ENCODE measurements at places on chromosomes 11 and 22.

GRCh38 chr22:24500277-24500820 lies 5.2 kb downstream of the UPB1 start:
- no peak for DNase-seq

GRCh38 chr11:39965701-39966100 lies 1493.8 kb downstream of the LRRC4C start:
- DNase-seq = no peak

- DNase-seq = no peak
Measured at GRCh38 chr11:20048246-20048645, 112.0 kb downstream of the DBX1 start.

GRCh38 chr11:62001450-62002191 lies 34.2 kb upstream of the FTH1 start:
- peak; percentile 65 for DNase-seq

GRCh38 chr11:88277349-88277915 lies 60.1 kb downstream of the CTSC start:
- DNase-seq = peak; percentile 42

GRCh38 chr22:32024796-32025195 lies 18.3 kb upstream of the SLC5A1 start:
- DNase-seq = no peak

DNA sequence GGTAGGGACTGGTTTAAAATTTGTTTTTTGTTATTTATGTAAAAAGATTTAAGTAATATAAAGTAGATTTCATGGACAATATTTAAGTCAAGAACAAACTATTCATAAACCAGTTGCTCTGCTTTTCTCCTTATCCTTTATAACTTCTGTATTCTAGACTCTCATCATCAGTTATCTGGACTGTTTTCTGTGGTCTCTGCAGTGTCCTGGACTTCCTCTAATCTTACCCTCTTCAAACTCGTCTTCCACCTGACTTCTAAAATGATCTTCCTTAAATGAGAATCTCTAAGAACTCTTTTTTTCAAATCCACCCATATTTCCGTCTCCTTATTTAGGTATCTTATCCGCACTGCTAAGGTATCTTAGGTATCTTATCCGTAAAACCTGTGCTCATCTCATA lies 8.1 kb downstream of the RRM1 start:
- no peak for DNase-seq

DNA sequence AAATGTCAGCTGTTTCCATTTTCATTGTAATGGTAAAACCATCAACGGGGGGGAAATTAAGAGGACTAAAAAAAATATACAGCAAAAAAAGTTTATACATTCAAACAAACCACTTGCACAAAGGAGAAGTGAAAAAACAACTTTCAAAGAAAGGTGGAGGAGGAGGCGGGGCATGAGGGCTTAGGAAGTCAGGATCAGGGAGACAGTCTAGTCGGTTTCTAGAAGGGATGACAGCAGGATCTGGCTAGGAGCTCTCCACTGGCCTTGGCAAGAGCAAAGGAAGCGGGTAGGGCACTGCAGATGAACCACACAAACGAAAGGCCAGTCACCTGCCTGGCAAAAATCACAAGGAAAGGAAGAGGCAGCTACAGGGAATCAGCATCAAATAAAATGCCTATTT lies 31.0 kb downstream of the NAP1L4 start:
- no peak for DNase-seq

- no peak for DNase-seq
Measured at GRCh38 chr11:3623767-3624458, 17.9 kb downstream of the ART5 start.

GRCh38 chr22:39927544-39927943 lies 26.7 kb downstream of the GRAP2 start:
- no peak for DNase-seq

DNA sequence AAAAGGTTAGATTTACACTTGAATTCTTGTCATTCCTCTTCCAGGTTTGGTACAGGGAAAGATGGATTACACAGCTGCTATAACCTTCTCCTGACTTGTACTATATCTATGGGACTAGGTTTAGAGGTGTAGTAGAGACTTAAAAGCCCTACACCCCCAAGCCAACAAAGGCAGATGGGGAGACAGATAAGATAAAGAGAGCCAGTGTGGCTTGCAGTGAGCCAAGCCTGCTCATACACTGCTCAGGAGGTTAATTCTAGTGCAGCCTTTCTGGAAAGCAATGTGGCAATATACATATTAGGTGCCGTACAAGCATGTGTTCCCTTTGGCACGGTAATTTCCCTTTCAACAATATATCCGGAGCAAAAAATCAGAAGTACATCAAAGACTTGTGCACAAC lies 10.8 kb downstream of the SIK3 start:
- DNase-seq = no peak

DNA sequence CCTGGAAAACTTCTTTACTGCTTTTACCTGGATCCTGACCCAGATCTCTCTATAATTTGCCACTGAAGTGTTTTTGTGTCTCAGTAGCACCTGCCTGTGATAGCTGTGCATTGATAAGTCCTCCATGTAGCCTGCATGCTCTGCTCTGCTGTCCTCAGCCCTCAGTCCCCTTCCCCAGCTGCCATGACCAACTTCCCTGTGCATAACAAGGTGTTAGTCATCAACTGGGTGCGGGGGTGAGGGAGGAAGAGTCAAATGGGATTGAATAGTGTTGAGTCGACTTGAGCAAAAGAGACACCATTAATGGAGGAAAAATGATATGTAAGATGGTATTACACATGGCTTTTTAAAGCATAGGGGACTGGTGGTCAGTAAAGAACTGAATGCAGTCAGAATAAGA lies 92.2 kb upstream of the PLET1 start:
- no peak for DNase-seq

GRCh38 chr11:96246718-96247552 lies 96.1 kb downstream of the MAML2 start:
- DNase-seq = no peak

DNA sequence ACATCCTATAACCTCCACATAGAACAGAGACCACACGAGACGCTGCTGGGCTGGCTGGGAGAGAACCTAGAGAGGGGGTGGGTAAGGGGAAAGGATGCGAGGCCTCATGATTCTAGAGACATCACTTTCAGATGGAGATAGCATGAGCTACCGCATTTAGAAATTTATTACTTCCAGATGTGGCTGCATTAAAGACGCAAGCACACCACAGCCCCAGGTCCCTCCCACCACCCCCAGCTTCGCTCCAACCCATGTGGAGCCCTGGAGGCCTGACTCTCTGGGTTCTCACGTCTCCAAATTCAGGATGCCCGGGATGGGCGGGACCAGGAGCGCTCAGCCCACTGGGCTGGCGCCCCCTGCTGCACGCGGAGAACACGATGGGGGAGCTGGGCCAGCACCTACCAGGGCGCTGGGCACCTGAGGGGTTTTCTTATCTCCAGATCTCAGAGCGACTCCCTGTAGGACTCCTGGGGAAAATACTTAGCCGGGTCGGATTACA lies 13.6 kb downstream of the MRPL21 start:
- no peak for DNase-seq

DNA sequence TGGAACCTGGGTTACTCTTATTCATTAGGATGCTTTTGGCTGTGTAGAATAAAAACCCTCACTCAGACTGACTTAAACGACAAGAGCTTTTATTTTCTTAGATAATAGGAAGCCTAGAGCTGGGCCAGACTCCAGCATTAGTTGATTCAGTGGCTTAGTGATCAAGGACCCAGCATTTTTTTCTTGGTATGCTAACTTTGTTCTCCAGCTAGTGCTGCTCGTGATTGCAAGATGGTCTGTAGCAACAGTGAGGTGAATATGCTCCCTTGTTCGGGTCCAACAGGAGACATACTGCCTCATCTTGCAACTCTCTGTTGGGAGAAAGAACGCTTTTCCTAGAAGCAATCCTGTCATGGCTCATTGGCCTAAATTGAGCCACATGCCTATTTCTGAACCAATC lies 33.4 kb downstream of the INSC start:
- DNase-seq = no peak

DNA sequence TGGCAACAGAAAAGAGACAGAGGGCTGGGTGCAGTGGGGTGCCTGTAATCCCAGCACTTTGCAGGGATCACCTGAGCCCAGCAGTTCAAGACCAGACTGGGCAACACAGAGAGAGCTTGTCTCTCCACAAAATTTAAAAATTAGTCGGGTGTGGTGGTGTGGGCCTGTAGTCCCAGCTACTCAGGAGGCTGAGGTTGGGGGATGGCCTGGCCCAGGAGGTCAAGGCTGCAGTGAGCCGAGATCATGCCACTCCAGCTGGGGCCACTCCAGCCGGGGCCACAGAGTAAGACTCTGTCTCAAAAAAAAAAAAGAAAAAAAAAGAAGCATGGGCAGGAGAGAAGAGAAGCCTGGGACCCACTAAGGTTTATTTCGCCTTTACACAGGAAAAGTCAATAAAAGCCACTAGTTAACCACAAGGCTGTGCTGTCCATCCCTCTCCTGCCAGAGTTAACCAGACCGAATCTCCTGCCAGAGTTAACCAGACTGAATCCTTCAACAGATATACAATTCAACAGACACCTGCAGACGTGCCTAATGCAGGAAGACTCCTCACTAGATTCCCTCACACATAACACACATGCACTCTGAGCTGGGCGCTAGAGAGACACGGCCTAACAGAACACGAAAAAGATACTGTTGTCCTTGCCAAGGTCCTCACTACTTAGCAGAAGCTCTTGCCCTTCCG lies 29.8 kb downstream of the MICAL3 start:
- DNase-seq = no peak

DNA sequence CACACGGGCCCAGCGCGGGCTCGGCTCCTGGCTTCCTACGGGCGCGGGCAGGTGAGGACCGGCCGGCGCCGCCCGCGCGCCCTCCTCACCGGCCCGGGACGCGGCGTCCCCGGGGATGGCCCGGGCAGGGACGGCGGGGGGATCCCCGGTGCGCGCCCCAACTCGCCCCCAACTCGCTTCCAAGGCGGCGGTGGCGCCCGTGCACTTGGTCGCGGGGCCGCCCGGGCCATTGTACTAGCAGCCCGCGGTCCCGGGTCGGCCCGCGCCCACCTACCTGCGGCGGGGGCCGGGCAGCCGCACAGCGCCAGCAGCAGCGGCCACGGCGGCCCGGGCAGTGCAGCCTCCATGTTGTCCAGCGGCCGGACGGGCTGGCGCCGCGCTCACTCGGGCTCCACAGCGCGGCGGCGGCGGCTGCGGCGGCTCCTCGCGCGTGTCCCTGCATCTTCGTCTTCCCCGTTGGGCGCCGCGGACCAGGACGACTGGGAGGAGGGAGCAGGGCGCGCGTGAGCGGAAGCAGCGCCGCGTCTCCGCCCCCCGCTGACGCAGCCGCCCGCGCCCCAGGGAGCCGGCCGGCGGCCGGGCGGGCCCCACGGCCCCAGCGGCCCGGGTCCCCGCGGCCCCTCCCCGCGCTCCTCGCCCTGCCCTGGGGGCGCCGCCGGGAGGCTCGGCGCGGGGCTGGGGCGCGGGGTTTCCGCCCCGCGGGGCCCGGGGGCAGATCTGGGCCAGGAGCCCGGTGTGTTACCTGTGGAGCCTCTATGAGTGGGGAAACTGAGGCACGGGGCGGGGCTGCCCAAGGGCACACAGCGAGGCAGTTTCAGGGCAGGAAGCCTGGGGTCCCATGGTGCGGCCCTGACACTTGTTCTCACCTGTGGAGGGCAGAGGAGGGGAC lies 159.3 kb upstream of the GRK3 start:
- peak; percentile 39 for DNase-seq

GRCh38 chr22:22099194-22099486 lies 116.6 kb upstream of the TOP3B start:
- DNase-seq = no peak

GRCh38 chr11:116787436-116787785 lies 412 bp downstream of the ZPR1 start:
- DNase-seq = no peak

DNA sequence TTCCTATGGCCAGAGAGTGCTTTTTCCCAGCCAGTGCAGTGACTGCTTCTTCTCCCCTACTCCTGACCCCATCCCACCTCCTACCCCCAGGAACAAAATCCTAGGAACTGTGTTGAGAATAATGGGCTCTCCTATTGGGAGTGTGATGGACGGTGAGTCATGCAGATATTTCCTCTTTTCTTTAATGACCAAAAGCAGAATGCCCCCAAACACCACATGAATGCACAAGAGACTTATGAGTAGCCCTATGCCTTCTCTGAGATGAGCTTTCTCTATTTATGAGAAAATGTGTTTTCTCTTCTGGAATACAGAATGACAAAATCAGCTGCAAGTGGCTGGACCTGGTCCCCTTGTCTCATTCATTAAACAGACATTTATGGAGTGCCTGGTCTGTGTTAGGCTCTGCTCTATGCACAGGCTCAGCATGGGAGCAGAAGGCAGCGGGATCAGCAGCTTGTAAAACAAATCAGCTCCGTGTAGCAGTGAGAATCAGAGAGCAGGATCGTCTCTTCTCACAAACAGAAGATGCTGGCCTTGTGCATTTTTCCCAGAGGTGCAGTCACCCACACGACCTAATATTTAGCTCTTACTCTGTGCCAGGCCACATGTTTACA lies 47.5 kb upstream of the GALNT18 start:
- DNase-seq = no peak

GRCh38 chr11:92931746-92932422 lies 37.6 kb upstream of the MTNR1B start:
- DNase-seq = no peak

DNA sequence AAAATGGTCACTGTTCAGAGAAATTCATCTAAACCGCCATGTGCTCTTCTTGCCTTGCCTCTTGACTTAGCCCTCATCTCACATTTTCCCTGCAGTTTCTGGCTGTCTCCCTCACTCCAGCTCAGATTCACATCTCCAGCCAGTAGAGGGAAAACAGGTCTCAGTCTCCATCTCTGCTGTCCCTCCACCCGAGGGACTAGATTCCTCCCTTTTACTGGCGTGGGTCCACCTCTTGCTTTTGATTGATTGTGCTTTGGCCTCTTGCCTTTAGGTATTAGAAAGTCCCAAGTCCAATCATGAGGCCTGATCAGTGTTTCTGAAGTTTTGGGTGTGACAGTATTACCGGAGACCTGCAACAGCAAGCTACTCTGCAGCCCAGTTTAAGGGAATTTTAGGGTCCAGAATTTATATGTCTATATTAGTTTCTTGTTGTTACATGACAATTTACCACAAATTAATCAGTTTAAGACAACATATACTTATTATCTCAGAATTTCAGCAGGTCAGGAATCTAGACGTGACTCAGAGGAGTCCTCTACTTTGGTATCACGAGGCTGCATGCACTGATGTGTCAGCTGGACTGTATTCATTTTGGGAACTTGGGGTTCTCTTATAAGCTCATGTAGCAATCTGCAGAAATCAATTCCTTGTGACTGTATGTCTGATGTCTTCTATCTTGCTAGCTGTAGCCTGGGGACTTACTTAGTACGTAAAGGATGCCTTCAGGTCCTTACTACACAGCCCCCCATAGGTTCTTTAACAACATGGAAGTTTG lies 805.2 kb upstream of the CCDC90B start:
- DNase-seq = no peak

DNA sequence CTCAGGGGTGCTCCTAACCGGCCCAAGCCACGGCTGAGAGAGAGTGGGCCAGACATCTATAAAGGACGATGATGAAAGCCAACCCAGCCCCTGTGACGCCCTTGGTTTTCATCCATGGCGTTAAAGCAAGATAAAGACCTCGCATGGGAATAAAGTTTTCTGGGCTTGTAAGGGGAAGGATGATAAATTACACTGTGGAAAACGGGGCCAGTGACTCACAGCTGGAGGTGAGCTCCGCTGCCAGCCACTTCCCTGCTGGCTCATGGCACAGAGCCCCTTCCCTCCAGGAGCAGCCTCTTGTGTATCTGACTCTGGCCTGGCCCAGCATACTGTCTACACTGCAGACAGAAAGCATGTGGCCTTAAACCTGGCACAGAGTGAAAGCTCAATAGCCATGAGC lies 503.2 kb upstream of the B3GAT1 start:
- DNase-seq = peak; percentile 50

GRCh38 chr22:32932176-32932575 lies 126.0 kb downstream of the SYN3 start:
- DNase-seq = no peak
